ENCODE measurements at places on chromosomes 13 and 19. TPM values are rescaled to one million over a fixed set of nuclear protein-coding genes. Genes with fewer than 3 reads are reported as not detected.

Gene IRGC
- total RNA-seq: not detected

Gene ZNF470
- total RNA-seq: 4.3 TPM

Gene PCSK4
- total RNA-seq: 4.1 TPM

Gene LCP1
- total RNA-seq: 454 TPM

Gene RAB3A
- total RNA-seq: 0.33 TPM

Gene MAST1
- total RNA-seq: 0.50 TPM

Gene TMPRSS9
- not detected for total RNA-seq

Gene PRRG2
- 19.6 TPM for total RNA-seq

Gene ERICH6B
- not detected for total RNA-seq

Gene LAIR1
- not detected for total RNA-seq

Gene PODNL1
- 2.7 TPM for total RNA-seq

Gene MIA
- 107 TPM for total RNA-seq

Gene SIGLEC5
- not detected for total RNA-seq

Gene PNKP
- total RNA-seq: 99.3 TPM

GRCh38 chr19:47331931-47332547, at the start of gene C5AR2:
Gene C5AR2 (plus strand): TSS chr19:47332175. CDS start chr19:47340800, 8,625 bp downstream.
- DNase-seq: no peak

GRCh38 chr13:80510686-80511085, 169.8 kb upstream of the SPRY2 start:
- no peak for DNase-seq

GRCh38 chr13:107574517-107575210, 640.7 kb downstream of the LIG4 start:
- DNase-seq: no peak

DNA sequence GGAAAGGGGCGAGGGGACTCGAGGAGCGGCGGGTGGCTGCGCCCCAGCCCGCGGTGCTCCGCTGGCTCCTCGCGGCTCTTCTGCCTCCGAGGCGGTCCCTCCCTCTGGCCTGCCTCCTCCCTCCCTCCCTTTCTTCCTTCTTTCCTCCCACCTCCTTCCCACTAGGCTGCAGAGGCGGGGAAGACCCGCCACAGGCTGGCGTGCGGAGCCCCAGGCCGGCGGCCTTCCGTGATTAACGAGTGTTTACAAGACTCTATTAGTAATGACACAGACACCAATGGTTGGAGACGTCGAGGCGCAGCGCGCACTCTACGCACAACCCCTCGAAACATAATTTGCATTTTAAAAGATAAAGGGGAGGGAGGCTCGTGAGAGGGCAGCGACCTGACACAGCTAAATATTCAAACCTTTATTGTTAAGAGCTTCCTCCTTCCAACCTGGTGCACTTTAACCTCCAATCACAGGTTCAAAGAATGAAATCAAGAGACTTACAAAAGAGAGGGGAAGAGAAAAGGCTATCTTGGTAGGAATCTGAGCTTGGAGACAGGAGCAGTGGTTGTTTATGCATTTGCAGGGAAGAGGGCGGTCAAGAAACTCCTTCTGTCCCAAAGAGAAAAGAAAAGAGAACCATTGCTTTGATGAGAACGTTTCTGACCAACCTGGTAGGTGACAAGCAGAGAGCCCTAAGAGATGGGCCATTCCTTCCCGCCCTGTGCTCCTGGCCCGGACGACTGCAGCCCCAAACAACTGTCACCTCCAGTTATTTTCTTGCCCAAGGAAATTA, at the start of gene CDX2:
TSS of gene CDX2 (minus strand) at position 234 of the 784 bp plus-strand sequence. CDS start 309 bp downstream, outside the sequence.
- no peak for DNase-seq

DNA sequence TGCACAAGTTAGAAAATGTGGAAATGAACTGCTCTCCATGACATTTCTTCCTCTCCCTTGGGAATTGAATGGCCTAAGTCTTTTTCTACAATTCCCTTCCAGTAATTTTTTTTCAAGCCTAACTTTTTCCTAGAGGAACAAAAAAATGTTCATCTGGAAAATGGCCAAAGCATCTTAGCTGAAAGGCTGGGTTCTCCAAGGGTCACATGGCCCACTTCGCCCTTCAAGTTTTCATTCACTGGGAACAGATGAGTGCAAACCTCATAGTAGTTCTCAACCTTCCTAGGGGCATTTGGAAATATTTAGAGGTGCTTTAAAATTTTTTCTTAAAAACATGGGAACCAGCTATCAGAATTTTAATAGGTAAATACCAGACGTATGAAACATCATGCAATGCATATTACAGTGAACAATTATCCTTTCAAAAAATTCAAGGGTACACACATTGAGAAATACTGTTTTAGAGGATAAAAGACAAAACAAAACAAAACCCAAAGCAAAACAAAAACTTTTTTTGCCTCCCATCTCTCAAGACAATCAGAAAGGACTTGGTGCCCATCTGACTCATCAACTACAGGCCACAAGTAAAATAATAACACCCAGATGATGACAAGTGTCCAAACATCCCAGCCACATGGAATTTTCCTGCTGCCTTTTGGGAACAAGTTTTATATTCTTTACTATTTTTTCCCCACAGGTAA, 208.8 kb downstream of the SLITRK6 start:
- DNase-seq: peak; percentile 71

- DNase-seq: no peak
Observed at GRCh38 chr13:22848539-22849052, 332.2 kb upstream of the SGCG start.

DNA sequence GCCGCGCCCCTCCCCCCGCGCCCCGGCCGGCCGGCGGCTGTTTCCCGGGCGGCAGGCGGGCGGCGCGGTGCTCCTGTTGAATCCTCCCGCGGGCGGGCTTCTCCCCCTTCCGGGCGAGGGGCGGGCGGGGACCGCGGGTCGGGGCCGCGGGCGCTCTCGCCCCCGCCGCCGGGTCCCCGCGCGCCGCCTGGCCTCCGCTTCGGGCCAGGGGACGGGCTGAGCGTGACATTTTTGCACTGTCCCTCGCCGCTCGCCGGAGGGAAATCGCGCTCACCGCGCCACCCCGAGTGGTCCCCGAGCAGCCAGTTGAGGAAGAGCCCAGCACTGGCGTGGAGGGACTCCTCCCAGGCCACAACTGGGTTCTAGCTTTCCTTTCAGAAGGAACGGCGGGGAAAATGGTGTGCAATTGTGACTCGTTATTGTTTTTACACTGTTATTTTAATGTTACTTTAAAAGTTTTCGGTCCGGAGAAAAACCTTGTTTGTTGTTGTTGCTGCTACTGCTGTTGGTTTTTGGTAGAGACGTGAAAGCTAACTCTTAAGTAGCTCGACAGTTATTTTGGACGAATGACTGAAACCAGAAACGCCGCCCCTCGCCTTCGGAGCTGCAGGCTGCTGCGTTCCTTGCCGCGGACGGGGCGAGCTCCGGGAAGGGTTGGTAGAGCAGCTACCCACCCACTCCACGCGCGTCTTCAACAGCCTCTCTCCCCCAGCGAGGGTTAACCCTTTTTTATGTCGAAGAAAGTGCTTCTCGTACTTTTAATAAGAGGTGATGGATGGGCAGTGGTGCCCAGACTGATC, 959 bp downstream of the PDS5B start:
- DNase-seq: peak; percentile 45

GRCh38 chr19:33282036-33282671, 20.2 kb downstream of the CEBPA start:
- DNase-seq: no peak

- no peak for DNase-seq
Observed at GRCh38 chr13:110361365-110361911, 54.4 kb downstream of the COL4A2 start.

DNA sequence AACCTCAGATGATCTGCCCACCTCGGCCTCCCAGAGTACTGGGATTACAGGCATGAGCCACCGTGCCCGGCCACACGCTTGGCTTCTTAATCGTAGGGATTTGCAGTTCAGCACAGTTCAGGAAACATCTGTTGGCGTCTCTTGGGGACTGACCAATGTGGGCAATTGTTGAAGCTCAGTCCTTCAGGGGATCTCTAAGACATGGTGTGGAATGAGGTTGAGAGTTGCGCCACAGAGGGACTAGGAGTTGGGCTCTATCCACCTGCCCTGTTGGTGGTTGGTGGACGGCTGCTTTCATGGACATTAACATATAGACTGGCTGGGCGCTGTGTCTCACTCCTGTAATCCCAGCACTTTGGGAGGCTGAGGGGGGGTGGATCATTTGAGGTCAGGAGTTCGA, 37.3 kb upstream of the SIN3B start:
- no peak for DNase-seq

DNA sequence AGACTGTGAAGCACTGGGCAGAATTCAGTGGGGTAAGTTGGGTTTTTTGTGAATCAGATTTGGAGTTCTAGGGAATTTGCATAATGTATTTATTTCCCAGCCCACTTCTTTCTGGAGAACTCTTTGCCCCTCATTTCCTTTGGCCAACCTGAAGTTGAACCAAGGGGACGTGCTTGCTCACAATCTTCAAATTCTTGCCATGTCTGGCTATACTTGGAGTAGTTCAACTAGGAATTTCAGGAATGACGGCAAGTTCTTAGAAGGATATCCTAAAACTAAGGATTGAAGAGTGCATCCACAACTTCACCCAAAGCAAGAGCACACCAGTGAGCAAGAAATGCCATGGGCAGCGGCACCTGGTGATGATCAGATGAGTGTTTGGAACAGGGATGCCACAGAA, 88.5 kb downstream of the TEX26 start:
- no peak for DNase-seq

DNA sequence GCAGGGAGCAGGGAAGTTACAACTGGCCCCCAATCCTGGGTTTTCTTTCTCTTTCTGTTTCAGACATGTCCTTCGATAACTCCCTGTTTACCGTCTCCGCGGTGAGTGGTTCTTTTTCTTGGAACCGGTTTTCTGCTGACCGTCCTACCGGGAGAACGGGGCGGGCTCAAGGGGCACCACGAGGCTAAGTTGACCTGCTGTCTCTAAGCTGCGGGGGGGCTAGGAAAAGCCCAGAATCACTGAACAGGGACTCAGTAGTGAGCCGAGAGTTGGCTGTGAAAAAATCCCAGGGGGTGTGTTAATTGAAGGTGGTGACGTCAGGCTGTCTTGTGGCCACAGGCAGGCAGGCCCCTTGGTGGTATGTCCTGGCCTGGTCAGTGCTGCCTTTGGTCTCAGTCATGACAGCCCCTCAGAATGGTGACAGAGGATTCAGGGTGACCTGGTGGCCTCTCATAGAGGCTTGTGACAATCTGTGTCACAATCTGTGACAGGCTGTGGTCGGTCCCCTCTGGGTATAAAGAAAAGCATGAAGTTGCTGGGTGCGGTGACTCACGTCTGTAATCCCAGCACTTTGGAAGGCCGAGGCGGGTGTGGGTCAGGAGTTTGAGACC, 8.1 kb upstream of the CARM1 start:
- no peak for DNase-seq

GRCh38 chr13:28043224-28043623, 54.7 kb upstream of the URAD start:
- DNase-seq: no peak

DNA sequence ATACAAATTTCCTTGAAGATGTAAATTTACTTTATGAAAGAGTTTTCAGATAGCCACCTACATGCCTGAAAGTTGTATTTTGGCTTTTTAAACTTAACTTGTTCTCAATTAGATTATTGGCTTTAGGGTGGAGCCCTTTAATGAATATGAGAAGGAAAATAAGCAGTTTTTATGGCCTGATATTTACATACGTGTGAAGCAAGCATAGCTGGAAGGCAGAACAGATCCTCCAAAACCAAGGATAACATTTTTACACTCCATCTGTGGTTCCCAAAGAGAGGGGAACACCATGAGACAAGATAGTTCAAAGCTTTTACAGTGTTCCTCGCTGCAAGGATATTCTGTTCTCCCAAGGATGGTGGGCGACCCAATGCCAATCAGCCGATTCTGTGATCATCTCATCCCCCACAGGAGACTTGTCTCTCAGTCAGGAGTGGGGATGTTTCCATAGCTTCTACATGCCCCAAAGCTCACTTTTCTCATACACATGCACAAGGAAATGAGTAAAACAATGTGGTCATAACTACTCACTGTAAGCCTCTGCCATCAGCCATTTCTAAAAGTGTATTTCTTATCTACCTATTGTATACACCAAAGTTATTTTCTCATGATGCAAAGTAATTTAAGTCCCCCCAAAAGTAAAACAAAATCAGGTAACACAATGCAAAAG, 24.6 kb upstream of the KBTBD6 start:
- DNase-seq: no peak

DNA sequence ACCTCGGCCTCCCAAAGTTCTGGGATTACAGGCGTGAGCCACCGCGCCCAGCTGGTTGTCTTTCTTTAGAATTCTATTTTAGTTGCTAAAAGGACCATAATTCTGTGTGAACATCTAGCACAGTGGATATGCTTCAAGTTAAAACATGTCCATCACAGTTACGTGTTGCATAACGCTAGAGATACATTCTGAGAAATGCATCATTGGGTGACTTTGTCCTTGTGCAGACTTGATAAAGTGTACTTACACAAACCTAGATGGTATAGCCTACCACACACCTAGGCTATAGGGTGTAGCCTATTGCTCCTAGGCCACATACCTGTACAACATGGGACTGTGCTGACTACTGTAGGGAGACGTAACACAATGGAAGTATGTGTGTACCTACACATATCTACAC, 35.4 kb downstream of the DOCK9 start:
- DNase-seq: peak; percentile 50

- DNase-seq: peak; percentile 78
Observed at GRCh38 chr19:1161716-1162115, 12.4 kb downstream of the SBNO2 start.

DNA sequence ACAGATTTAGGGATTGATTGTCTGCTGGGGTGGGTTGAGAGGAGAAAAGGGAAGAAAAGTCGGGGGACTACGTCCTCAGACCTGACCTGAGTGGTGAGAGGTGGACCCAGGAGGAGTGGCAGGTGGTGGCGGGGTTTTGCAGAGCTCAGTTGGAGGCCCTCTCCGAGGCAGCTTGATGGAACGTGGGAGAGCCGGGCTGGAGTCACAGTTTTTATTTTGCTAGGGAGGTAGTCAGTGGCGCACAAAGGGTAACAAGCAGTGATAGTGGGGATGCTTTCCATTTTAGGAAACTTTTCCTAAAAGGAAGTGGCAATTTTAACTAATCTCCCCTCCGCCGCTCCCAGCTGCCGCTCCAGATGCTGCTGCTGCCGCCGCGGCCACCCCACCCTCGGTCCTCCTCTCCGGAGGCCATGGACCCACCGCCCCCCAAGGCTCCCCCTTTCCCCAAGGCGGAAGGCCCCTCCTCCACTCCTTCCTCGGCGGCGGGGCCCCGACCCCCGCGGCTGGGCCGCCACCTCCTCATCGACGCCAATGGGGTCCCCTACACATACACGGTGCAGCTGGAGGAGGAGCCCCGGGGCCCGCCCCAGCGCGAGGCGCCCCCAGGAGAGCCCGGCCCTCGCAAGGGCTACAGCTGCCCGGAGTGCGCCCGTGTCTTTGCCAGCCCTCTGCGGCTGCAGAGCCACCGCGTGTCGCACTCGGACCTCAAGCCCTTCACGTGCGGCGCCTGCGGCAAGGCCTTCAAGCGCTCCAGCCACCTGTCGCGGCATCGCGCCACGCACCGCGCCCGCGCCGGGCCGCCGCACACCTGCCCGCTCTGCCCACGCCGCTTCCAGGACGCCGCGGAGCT, 1.1 kb upstream of the ZNF581 start:
- no peak for DNase-seq
